ENCODE measurements at places on chromosomes 12 and 14. TPM values are rescaled to one million over a fixed set of nuclear protein-coding genes. Genes with fewer than 3 reads are reported as not detected.

DNA sequence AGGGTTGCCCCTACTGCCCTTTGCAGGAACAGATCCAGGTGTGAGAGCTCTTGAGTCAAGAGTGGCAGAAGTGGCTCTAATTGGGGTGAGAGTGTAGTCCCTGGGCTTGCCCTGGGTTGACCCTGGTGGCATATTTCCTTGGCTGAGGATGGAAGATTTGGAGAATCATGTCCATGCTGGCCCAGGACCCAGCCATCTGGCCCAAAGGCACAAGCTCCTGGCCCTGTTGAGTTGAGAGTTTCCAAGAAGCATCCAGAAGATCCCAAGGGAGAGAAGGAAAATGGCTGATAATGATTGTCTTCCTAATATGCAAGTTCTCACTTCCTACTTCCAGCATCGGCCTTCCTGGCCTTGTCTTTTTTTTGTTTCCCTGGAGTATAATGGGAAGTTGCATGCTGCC is 55.5 kb upstream of the SRSF5 start:
- DNase-seq: no peak

DNA sequence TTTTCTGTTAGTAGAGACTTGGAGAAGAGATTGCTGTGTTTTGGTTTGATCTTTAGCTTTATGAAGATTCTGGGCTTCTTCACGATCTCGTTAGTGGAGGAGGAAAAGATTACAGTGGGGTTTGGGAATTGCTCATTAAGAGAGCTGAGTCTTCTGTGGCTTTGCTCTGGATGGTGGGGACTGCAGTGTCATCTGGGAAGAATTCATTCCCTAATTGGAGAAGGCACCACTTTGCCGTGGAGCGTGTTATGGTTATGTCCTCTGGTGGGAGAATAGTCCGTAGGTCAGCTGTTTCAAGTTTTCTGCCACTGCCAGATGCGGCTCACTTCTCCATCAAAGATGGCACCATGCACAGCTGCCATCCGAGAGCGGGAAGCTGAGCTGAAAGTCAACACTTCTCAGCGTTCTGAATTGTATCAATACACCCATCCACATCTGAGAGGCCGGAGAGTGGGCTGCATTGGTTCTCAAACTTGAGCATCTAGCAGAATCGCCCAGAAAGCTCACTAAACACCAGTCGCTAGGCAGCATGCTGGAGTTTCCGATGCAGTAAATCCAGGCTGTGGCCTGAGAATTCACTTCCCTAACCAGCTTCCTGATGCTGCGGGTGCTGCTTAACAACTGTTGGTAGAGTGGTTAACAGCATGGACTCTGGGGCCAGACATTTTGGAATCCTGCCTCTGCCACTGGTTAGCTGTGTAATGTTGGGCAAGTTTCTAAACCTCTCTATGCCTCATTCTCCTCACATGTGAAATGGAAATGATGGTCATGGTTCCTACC is 117.8 kb downstream of the PLXNC1 start:
- no peak for DNase-seq

- no peak for DNase-seq
Measured at GRCh38 chr12:11693601-11694000, 44.1 kb downstream of the ETV6 start.

- DNase-seq: no peak
Measured at GRCh38 chr14:38129705-38130104, 78.0 kb upstream of the SSTR1 start.

GRCh38 chr12:64172143-64172970 is 49.7 kb downstream of the KICS2 start:
- DNase-seq: no peak

DNA sequence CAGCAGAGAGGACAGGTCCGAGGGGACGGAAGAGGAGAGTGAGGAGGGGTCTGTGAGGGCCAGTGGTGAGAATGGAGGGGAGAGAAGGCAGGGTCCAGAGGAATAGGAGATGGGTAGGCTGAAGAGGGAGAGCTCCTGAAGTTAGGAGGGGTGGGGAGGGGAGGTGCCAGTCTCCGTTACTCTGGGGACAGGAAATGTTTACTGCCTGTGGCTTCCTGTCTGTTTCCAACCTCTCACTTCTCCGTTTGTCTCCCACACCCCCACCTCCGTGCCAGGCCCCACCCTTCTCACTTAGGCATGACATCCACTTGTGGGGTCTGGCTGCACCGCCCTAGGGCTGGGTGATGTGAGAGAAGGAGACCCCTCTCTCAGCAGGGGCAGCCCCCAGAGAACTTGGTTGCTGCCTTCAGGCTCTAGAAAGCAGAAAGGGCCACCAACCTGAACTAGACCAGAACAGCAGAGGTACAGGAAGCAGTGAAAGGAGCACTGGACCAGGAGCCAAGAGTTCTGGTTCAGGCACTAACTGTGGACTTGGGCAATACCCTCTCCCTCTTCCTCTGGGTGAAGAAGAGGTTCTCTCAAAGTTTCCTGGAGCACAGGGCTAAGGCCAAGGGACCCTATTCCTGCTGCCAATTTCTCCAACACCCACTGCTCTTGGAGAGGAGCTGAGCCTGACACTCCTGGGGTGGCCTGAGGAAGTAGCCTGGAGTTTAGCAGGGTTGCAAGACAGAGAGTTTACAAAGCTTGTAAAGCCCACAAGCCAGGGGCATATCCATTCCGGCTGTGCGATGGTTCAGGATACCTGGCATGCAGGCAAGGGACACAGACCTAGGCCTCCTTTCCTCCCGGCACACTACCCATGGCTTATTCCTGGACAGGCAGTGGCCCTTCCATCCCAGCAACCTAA is 5.5 kb downstream of the ITGA5 start:
- peak; percentile 83 for DNase-seq

GRCh38 chr14:104514156-104514848 is 65.3 kb upstream of the C14orf180 start:
- DNase-seq: no peak

GRCh38 chr12:34257093-34257492 is 234.8 kb downstream of the ALG10 start:
- DNase-seq: no peak

GRCh38 chr14:61132894-61133293 is 148.2 kb downstream of the TMEM30B start:
- DNase-seq: no peak

GRCh38 chr14:105085766-105086165 is 20.5 kb upstream of the GPR132 start:
- DNase-seq: no peak

DTX1 gene
- 6.8 TPM for total RNA-seq

OR4E2 gene
- total RNA-seq: not detected

INHBC gene
- total RNA-seq: not detected

NTS gene
- 2.3 TPM for total RNA-seq

All from lower lobe of right lung (tissue), 2 donors.